ENCODE measurements at places on chromosomes 6 and 20.

DNA sequence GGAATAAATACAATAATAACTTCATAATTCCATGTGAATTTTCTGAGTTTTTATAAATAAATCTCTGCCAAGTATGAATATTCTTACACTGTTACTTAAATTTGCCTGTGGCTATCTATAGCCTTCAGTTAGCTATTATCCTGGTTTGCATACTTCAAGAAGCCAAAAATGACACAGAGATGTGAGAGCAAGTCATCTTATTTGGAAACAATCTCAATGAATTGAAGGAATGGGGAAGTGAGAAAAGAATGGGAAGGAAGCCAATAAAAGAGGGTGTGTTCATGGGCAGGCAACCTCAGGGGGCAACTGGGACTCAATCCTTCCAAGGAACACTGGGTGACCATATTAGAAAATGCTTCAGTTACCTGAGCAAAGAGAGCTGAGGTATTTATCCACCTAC lies 9.9 kb downstream of the HAO1 start:
- no peak for DNase-seq

- DNase-seq, result no peak
Measured at GRCh38 chr20:12152996-12153395, 235.3 kb downstream of the BTBD3 start.

DNA sequence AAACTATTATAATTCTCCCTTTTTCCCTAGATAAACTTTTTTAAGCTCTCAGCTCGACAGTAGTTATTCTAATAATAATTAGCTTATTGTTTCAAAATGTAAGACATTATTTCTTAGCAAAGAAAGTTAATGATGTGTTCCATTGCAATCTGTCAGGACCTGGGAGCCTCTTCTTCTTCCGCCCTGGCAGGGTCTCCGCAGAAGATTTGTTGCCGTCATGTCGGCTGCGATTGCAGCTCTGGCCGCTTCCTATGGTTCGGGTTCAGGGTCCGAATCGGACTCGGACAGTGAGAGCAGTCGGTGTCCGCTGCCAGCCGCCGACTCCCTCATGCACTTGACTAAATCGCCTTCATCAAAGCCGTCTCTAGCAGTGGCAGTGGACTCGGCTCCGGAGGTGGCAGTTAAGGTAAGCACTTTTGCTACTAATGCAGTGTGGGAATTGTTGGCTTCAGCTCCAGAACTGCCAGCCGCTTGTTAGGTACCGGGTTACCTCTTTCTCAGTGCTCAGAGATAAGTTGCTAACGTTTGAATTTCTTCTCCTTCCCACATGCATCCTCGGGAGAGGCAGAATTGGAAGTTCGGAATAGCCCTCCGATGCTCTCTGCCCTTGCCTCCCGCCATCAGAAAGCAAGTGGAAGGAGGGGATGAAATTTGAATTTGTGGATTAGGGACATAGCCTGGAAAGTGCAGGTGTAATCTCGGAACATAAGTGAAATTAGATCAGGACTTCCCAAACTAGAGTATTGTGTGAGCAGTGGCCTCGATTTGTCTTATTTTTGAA lies at the start of gene CDC40:
TSS of gene CDC40 (plus strand) at position 200 of the 781 bp plus-strand sequence. CDS start at position 218, 18 bp downstream.
- peak; percentile 70 for DNase-seq

GRCh38 chr6:158955255-158955654 lies 44.7 kb downstream of the RSPH3 start:
- no peak for DNase-seq

GRCh38 chr20:47244451-47244850 lies 112.0 kb downstream of the ZMYND8 start:
- DNase-seq, result no peak

- no peak for DNase-seq
Measured at GRCh38 chr6:145406783-145407182, 328.5 kb downstream of the EPM2A start.

DNA sequence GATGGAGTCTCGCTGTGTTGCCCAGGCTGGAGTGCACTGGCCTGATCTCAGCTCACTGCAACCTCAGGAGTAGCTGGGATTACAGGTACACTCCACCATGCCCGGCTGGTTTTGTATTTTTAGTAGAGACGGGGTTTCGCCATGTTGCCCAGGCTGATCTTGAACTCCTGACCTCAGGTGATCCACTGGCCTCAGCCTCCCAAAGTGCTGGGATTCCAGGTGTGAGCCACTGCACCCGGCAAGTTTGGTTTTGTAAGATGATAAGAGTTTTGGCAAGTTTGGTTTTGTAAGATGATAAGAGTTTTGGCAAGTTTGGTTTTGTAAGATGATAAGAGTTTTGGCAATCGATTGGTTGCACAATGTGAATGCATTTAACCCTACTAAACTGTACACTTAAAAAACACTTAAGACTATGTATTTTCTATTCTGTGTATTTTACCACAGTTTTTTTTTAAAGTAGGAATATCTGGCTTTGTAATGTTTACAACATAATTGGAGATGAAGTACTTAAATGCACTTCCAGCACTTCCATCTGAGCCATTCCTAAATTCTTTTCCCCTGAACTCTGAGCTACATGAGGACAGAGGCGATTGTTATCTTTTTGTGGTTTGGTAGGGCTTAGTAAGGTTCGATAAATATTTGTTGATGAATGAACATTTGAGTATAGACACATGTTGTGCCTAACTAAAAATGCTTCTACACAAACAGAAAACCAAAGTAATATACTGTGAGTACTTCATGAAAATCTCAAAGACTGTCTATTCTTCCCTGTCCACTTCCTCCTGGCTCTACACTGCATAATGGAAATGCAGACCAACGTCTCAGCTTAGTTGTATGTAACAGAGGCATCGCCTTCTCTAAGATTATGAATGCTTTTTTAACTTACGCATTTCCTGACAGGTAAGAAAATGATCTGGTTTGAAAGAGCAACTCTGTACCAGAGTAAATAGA lies 18.8 kb downstream of the SAMHD1 start:
- DNase-seq, result no peak

All from hepatocyte (in vitro differentiated cells).